ENCODE measurements at places on chromosomes 11 and 22.

DNA sequence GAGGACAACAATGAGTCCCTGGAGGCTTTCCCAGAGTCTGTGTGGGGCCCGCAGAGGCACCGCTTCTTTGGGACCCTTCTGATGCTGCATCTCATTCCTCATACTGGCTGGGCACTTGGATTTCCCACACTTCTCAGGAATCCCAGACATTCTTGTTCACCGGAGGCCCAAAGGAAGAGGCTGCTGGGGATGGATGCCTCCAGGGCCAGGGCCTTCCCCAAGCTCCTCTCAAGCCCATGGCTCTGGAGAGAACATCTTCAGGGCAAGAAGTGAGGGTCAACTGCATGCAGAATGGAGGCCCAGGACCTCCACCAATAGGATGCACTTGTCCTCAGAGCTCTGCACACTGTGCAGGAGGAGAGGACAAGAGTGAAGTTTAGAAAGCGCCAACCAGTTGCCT is 34.6 kb downstream of the DKK3 start:
- no peak for DNase-seq

GRCh38 chr11:78372114-78372768 is 45.4 kb downstream of the GAB2 start:
- no peak for DNase-seq

- no peak for DNase-seq
These were observed 40.0 kb downstream of the WNT11 start for GRCh38 chr11:76166314-76166713.

DNA sequence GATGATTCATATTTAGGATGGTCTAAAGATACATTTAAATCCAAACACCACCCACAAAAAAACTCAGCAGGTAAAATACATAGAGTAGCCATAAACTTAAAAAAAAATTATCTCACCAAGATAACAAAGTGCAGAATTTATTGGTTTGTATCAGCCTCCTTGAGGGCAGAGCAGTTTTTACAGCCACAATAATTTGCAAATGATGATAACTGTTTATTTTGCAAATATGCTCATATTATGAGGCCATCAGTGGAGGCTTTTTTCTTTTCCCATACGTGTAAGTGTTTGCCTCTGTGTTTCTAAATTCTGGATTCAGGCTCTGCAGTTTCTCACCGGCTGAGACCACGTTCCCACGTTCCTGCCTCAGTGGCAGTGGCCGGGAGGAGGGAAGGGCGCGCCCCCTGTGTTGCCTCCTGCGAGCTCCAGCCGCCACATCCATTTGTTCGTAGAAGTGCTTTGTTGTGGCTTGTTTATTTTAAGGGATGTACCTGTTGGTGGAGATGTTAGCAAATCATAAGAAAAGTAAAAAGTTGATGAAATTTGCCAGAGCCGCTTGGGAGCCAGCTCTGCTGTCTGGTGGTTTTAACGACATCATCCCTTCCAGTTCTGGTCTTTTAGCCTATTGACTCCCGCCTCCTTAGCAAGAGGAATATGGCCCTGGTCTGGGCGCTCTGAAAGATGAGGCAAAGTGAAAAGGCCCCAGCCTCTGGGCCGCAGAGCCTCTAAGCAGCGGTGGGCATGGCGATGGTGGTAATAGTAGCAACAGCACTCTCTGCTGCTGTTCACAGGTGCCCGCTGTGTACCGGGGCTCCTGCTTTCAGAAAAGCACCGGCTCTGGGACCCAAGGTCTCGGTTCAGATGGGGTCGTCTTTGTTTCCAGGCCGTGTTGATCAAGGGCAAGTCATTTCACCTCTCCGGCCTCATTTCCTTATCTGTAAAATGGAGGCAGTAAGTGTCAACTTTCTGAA is 66.7 kb upstream of the PPARA start:
- no peak for DNase-seq

- no peak for DNase-seq
These were observed 48.7 kb downstream of the SYTL2 start for GRCh38 chr11:85762226-85762625.

DNA sequence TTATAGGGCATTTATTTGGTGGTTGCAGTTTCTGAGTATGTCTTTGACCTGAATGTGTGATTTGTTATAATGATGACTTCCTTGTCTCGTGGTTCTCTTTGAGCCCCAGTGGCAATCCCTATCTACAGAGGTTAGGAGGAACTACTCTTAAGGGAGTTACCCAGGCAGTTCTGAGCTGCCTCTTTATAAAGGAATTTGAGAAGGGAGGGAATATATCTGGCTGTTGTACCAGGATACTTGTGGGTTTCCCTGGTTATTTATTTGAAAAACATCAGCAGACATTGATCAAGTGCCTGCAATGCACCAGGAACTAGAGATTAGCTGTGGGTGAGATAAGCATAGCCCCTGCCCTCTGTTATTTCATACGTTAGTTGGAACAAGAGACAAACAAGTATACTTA is 243.5 kb upstream of the ARHGAP20 start:
- DNase-seq: no peak

GRCh38 chr11:73152086-73152853 is 10.2 kb upstream of the FCHSD2 start:
- DNase-seq: peak; percentile 65

GRCh38 chr11:107025673-107026072 is 7.4 kb upstream of the GUCY1A2 start:
- no peak for DNase-seq

GRCh38 chr11:67435727-67436458 is 1.6 kb downstream of the PTPRCAP start:
- DNase-seq: no peak

GRCh38 chr11:6321356-6321755 is 1.1 kb upstream of the CAVIN3 start:
- DNase-seq: no peak

DNA sequence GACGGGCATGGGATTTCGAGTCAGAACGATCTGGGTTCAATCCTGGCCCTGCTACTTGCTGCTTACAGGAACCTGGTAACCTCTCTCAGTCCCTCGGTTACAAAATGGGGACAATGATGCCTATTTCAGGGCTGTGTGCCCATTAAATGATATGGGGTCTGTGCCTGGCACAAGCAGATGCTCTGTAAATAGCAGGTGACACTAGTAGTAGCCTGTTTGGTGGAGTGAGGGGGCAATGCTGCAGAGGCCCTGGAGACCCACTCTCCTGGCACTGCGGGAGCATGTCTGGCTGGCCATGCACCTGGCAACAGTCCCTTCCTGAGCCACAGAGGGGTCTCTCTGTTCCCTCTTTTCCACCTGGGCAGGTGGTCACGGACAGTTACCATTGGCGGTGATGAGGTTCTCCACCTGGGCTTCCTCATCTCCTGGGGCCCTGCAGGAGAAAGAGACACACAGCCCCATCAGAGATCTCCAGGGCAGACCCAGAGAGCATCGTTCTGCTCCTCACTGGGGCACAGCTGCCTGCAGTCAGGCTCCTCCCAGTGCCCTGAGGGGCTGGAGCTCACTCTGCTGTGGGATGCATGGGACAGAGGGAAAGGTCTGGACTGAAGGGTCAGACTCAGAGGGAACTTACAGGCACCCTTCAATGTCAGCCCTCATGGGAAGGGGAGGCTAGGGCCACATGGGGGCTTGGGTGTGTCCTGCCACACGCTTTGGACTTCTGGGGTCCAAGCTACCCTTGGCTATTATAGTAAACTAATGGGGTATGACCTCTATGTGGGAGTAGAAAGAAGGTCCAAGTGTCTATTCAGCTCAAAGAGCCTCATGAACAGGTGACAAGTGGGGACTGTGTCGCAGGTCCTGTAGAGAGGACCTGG is 15.6 kb upstream of the FXYD2 start:
- no peak for DNase-seq

DNA sequence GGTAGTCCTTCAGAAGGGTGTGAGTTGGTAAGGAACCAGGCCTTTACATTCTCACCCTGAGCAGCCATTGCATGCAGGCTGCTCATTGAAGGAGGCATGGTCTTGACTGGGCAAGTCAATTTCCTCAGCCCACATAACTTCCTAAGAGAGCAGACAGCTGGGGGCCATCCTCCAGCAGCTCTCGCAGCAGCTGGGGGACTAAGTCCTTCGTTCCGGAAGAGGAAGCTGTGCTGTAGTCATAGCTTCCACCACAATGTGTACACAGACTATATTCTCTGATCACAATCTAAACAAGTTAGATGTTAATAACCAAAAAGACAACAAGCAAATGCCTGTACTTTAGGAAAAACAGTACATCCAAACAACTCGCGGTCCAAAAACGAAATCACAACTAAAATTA is 30.1 kb upstream of the MPPED1 start:
- DNase-seq: no peak

DNA sequence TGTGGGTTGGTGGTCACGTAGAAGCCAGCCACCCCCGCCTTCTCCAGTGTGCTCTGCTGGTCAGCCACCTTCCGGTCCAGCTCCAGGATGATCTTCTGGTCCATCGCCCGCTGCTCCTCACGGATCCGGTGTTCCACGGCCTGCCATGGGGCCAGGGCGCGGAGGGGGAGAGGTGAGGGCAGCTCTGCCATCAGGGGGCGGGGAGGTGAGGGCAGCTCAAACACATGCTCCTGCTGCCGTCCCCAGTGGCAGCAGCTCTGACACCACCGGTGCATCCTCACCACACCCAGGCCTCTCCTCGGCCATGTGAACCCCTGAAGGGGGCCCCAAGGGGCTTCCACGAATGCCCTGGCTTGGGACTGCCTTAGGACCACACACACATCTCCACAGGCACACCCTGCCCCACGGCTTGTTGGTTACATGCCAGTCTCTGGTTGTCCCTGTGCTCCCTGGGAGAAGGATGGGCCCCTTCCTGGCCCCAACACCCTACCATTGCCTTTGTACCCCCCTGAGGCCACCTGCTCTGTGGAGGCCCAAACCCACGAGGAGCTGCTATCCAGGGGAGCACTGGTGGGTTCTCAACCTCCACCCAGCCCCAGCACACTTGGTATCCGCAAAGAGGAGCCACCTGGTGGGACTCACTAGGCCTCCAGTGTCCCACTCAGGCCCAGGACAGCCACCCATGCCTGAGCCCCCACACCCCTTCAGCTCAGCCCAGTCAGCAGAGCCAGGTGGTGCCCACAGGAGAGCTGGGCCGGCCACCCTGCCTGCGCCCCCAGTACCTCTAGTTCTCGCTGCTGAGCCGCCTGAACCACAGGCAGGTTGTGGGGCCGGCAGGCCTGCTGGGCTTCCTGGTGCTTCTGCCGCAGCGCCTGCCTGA is 4.3 kb downstream of the DGCR6L start:
- DNase-seq: no peak

GRCh38 chr11:1041149-1041467 is 4.6 kb upstream of the MUC6 start:
- DNase-seq: no peak

DNA sequence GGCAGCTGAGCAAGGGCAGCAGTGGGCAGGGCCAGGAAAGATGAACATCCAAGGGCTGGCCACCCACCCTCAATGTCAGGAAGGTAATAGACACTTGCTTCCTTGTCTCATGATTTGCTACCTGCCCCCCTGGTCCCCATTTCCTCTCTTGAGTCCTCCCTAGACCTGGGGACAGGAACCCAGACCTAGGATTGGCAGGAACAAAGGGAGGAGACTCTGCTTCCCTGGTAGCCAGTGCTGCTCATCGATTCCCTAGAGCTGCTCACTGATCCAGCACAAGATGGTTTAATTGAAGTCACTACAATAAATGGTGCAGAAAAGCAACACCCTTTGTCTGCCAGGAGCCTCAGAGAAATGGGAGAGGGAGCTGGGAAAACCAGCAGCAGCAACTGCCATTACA is 67.8 kb upstream of the CHST1 start:
- DNase-seq: no peak
